ENCODE measurements at places on chromosomes 3 and 15.

DNA sequence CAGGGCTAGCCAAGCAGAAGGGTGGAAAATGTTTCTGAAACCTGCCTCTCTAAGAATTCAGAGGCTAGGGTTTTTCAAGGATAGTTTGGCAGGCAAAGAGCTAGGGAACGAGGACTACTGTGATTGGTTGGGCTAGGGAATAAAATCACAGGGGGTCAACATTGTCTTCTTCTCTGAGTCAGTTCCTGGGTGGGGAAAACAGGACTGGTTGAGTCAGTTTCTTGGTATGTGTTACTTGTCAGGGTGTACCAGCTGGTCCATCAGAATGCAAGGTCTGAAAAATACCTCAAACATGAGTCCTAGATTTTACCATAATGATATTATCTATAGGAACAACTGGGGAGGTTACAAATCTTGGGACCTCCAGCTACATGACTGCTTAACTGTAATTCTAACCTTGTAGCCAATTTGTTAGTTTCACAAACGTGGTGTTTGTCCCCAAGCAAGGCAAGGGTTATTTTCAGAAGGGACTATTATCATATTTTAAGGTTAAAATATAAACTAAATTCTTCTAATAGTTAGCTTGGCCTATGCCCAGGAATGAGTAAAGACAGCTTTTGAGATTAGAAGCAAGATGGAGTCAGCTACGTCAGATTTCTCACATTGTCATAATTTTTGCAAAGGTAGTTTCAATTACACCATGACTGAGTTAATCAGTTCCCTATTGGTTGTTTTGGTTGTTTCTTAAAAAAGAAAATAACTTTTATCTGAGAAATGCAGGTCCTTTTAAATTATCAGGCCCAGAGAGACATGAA lies 231.5 kb downstream of the ALCAM start:
- DNase-seq = no peak

DNA sequence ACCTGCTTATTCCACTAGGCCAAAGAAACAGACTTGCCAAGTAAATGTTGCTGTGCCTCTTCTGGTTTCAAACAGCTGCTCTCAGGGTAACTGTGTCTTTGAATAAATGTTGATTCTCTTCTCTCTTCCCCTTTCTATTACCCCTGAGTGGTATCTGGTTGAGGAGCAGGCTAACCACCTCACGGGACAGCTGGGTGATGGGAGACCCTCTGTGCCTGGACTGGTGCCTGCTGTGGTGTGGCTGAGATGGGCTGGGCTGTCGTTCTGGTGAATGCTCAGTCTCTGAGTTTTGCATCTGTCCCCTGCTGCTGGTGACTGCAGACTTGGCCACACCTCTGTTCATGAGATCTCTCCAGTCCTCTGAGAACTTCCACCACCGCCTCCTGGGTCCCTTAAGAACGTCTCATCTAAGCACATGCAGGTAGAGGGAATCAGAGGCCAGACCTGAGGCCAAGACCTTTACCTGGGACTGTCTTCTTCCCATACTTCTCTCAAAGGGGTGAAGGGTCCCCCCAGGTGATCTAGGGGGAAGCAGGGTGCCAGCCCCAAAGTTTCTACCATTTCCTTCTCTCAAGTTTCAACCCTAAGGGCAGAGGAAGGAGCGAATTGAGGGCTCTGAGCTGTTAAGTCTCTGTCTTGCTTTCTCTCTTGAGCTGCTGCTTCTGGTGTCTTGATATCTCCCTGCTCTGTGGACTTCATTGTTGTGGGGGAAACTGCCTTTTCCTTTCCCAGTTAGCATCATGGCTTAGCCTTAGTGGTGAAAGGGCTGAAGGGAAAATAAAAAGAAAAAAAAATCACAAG lies 252.9 kb downstream of the EBLN2 start:
- no peak for DNase-seq

- DNase-seq = no peak
Measured at GRCh38 chr3:172084871-172085556, 45.6 kb downstream of the FNDC3B start.

GRCh38 chr3:43405888-43406642 lies 119.7 kb downstream of the SNRK start:
- no peak for DNase-seq
